COR-L47 (cell line): ENCODE measurements at places on chromosomes 2 and 18.

- DNase-seq: no peak
Observed at GRCh38 chr2:59171019-59171418, 929.9 kb upstream of the FANCL start.

DNA sequence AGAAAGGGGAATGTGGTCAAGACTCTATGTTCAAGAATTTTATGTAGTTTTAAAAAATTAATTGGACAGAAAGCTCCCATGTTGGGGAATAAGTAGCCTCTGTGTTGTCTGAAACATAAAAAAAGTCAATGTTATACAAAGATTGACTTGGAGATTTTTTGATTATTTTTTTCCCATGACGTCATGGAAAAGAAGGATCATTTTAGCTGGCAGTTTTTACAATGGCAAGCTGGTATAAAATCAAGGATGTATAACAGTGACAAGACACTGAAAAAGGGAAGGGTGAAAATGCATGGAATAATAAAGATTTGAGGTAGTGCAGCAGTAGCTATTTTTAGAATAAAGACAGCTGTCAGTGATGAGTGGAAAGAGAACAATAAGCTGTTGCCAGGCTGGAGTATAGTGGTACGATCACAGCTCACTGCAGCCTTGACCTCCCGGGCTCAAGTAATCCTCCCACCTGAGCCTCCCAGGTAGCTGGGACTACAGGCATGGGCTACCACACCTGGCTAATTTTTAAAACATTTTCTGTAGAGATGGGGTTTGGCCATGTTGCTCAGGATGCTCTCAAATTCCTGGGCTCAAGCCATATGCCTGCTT, 9.2 kb downstream of the SLC39A10 start:
- DNase-seq: no peak

DNA sequence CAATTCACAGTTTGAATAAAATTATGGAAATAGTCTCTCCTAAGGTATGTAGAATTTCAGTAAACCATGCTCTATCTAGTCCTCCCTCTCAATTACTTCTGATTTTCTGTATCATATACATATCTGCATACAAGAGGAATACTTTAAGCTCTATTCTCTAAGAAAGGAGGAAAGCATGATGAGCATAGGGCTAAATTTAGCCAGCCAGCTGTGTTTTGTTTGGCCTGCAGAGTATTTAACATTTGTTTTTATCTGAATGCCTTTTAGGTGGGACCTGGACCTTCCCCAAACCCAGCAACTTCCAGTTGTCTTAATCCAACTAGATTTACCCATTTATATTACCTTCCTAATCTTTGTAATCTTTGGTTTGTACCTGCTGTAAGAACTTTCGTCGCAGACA, 42.2 kb upstream of the FAM117B start:
- DNase-seq: no peak

DNA sequence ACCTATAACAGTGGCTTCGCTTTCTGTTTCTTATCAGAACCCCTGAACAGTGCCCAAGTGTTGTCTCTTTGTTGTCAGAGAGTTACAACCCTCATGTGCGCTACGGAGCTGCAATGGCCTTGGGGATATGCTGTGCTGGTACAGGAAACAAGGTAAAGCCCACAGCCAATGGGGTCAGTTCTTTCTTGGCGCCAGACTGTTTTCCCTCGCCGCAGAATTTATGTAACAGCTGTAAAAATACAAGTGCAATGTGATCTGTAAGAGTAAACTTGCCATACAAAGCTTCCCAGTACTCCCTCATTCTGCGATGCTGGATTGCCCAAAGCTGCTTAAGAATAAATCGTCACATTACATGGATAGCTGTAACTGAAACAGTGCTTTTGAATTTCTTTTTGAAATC, 13.9 kb upstream of the HTR2B start:
- no peak for DNase-seq

GRCh38 chr2:114025030-114025429, 135.1 kb downstream of the ACTR3 start:
- DNase-seq: no peak
